ENCODE measurements at places on chromosomes 1 and 21.

DNA sequence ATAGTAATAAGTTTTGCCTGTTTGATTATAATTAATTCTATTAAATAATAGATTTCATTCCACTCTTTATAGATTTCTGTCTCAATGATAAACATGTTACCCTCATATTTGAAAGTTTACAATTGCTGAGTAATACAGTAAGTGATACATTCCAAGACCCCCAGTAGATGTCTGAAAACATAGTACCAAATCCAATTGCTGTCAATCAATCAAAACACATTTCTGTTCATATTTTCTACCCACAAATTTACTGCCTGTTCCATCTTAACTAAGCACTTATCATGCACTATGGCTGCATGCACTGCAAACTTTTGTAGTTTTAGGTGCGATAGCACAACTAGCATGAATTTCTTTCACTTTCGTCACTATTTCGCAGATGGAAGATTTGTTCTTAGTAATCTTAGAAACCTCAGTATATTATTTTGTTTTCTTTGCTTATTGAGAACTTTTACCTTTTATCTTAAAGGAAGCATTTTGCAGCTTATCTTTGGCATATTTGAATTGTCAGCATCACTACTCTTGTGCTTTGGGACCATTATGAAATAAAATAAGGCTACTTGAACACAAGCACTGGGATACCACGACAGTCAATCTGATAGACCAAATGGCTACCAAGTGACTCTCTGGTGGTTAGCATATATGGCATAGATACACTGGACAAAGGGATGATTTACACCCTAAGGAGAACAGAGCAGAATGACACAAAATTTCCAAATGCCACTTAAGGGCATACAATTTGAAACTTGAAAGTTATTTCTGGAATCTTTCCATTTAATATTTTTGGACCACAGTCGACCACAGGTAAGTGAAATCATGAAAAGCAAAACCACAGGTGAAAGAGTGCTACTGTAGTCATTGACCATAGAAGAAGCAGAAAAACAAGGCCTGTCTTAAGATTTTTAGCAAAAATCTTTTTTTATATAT lies 67.6 kb downstream of the RGS13 start:
- no peak for DNase-seq

DNA sequence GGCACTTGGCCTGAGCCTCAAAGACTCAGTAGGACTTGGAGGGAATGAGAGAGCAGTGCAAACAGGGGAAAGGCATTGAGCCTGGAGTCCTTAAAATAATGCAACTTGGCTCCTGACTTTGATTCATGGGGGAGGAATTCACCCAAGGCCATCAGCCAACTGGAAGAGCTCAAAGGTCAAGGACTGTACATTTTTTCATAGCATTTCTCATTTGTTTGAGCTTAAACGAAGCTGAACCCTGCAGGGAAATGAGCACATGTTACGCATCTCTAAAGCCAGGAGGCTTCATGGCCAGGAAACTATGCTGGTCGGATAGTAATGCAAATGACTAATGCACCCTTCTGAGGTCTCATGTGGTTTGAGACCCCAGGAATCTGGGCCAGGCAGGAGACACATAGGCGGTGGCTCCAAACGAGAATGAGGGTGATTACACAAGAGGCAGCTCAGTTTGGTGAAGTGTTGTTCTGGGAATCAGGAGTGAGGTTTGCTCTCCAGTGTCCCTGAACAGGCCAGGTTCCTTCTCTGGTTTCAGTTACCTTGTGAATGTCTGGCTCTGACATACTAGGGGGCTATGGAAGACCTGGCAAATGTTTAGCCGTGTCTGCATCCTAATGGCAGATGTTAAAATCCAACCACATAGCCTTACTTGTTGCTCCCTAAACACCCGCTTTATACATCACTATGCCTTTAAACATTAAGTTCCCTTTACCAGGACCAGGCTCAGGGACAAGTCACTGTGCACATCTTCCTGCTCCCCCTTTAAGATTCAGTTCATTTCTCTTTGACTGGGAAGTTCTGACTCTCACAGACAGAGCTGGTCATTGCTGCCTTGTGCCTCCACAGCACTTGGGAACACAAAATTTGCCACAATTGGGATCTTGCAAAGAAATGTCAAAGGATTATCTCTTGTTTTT lies 503.9 kb upstream of the USP24 start:
- no peak for DNase-seq

GRCh38 chr1:84365225-84366221 lies 32.8 kb upstream of the DNASE2B start:
- DNase-seq: no peak

DNA sequence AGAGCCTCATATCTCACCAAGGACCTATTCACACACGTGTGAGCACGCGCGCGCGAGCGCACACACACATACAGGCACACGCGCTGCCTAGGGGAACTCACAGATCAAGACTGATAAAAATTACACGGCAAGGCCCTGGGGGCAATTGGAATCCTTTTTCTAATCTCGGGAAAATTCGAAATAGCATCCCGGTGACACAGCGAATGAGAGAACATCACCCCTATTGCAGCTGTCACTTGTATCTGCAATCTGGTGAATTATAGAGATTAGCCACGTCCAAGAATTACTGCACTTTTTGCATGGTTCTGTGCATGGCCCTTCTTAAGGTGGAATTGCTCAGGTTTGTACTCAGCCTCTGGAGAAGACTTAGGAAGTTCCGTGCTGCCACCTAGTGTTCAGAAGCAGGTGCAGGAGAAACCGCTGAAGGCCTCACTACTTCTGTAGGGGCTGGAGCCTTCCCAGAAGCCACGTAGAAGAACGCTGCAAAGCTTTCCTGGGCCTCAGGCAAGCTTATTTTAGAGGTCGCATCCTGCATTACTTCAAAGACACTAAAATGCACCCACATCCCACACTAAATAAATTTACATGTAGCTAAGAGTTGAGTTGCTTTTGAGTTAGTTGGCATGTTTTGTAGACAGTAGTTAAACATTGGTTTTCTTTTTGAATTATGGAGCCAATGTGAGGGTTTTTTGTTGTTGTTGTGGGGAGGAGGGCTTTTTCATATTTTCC lies 229.2 kb upstream of the CAMK1G start:
- peak; percentile 2 for DNase-seq

- no peak for DNase-seq
Observed at GRCh38 chr21:30478004-30478403, 2.2 kb downstream of the KRTAP19-1 start.

DNA sequence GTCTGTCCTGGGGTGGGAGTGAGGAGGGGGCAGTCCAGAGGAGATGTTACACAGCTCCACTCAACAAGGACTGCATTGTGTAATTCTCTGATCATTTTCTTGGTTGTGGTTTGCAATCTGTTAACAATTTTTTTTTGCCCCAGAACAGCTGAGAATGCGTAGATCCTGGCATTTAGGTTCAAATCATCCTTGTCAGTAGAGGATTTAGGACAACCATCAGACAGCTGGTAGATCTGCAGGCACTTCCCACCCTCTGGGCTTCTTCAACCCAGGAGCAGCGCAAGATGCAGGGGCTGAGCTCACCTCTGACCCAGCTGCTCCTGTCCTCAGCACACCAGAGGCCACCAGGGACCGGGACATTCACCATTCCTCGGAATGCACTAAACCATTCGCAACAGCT lies 13.5 kb downstream of the BCAR3 start:
- DNase-seq: no peak

DNA sequence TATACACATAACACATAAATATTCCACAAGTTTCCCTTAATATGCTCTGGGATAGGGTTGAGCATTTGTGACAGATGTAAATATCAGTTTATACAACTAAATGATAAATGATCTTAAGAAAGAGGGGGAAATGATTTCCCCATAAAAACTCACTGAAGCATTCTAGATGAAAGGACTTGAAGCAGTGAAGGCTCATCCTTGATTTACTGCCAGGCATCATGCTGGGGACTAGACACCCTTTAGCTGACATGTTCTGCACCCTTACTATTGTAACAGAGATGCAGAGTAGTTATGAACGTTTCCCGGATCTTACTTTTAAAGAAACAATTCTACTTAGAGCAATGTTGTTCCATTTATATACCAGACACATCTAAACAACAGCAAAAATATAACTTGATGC lies 235.8 kb downstream of the PTGER3 start:
- no peak for DNase-seq

DNA sequence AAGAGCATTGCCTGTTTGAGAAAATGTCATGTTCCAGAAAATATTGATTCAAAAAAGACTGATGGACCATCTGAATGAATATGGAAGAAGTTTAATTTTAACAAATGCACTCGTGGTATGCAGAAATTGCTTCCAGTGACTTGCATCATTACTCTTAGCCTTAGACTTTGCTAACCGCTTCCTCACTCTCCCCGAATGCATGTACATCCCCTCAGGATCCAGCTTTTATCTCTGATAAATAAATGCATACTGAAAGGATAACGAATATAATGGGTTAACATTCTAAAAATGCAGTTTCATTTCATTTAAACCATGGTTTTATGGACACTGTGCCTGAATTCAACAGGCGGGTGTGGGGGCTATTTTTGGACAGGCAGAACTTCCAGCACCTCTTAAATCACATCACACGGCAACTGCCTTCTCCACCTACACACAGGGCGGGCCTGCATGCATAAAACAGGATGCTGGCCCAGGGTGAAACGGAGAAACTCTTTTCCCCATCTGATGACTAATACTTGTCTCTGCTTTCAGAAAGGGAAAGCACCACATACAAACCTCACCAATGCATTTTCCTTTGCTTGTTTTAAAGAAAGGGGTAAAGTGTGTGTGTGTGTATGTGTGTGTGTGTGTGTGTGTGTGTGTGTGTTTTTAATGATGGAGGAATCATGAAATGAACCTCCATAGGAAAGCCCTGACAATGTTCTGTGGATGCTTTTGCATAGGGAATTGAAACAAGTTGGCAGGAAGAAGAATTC lies 48.7 kb downstream of the SPAG17 start:
- peak; percentile 4 for DNase-seq

DNA sequence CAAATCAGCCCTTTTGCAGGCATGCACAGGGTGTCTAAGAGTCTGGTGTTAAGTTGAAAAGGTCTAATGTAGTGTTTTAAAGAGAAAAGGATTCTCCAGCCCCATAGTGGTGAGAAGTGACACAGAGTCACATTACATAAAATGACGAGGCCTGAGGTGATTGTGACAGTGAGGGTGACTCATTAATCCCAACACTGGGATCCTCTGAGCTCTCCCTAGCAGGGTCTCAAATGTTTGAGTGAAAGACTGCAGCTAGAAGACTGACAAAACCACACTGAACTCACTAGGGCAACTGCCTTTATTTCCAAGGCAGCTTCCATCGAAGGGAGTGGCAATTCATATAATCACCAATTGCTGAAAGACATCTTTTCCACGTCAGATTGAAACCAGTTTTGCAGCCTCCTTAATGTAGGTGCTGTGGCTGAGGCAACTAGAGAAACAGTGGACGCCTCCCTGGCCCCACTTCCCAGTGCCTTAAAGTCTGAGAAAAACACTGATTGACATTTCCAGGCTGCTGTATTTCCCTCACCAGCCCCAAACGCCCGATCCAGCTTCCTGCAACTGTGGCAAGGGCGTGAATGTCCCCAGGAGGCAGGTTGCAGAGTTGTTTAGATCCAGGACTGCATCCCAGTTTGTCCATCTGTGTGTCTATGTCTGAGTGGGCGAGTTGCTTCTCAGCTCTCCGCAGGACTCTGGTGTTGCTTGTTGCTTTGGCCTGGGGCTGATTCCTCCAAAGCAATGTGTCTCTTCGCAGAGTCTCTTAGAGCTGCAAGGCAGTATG lies 81.4 kb downstream of the RUNX1 start:
- DNase-seq: no peak

GRCh38 chr1:23481026-23481597 lies 2.9 kb downstream of the ASAP3 start:
- no peak for DNase-seq

Measured in stimulated activated CD8-positive, alpha-beta memory T cell treated with anti-CD3 and anti-CD28 coated beads, Interleukin-7, amount 100 ng/mL, for 24 hours (primary cell).